Nephron progenitor cell (in vitro differentiated cells): ENCODE measurements at places on chromosomes 1 and 21.

- H3K27ac ChIP-seq = no peak within 1 kb of the TSS
- peak; percentile 73 for DNase-seq
- H3K4me3 ChIP-seq = peak within 1 kb of the TSS; percentile 82
- H3K36me3 ChIP-seq = no peaks in the 10 kb centered on the region
- H3K27me3 ChIP-seq = peaks cover 36% of the 10 kb centered on the region
- peaks cover 16% of the 10 kb centered on the region for H3K4me1 ChIP-seq
These were observed at the start of gene JAM2 for GRCh38 chr21:25638660-25639550. JAM2 (plus strand) TSS chr21:25639258; CDS start chr21:25639822, 564 bp downstream.

GRCh38 chr1:223707256-223708000 is 4.9 kb upstream of the CAPN2 start:
- no peak for DNase-seq
- no peak overlapping the region for H3K27ac ChIP-seq
- H3K4me3 ChIP-seq = no peak overlapping the region
- peaks cover 43% of the 10 kb centered on the region for H3K4me1 ChIP-seq
- peaks cover 19% of the 10 kb centered on the region for H3K27me3 ChIP-seq
- H3K36me3 ChIP-seq = no peaks in the 10 kb centered on the region

DNA sequence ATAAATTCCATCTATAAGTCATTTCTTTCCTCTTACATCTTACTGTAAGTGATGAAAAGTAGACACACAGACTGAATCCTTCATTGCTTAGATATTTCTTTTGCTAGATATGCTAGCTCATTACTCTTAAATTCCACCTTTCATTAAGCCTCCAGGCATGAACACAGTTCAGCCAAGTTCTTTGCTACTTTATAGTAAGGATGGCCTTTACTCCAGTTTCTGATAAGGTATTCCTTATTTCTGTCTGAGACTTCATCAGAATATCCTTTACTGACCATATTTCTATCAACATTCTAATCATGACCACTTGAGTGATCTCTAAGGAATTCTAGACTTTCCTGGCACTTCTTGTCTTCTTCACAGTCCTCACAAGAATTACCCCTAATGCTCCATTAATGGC is 191.7 kb upstream of the KCTD3 start:
- peaks cover 5% of the 10 kb centered on the region for H3K4me1 ChIP-seq
- DNase-seq = no peak
- H3K27me3 ChIP-seq = peaks cover 2% of the 10 kb centered on the region
- no peak overlapping the region for H3K27ac ChIP-seq
- no peaks in the 10 kb centered on the region for H3K36me3 ChIP-seq

DNA sequence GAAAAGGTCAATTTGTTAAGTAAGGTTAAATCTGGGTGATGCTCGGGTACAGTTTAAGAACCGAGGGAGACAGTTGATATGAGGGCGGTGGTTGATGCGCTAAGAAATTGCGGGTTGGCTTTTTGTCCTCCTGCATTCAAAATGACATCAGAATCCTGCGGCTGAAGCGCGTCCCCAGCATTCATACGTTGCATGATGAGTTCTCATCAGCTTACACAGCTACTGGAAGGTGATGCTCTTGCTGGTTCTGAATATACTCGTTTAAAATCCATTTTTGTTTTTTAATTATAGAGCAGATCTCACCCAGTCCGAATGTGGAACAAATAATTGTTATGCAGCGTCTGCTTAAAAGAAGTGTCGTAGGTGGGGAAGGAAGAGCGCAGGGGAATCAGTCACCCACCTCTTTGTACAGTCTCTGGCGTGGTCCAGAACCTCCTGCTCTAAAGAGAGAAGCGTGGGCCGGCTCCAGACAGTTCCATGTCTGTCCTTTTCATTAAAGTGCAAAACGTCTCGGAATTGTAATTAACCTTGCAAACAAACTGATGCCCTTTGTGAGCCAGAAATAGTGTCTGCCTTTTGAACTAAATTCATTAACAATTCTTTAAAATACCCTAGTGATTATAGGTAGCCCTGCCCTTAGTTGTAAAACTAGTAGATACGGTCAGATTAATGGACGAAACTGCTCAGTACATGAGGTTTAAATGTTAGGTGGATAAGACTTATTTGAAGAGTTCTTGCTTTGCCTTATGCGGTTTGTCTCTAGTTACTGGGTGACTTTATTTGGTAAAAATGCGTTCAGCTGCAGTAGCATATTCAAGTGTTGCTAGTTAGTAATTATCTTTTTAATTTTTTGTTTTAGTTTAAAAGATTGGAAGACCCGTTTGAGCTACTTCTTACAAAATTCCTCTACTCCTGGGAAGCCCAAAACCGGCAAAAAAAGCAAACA is 741 bp downstream of the RGS2 start:
- DNase-seq = no peak
- H3K27ac ChIP-seq = peak overlapping the region; percentile 95
- H3K36me3 ChIP-seq = peaks cover 7% of the 10 kb centered on the region
- no peaks in the 10 kb centered on the region for H3K27me3 ChIP-seq
